Activated CD4-positive, alpha-beta T cell treated with anti-CD3 and anti-CD28 coated beads, Interleukin-2, Interleukin-4, amounts not matched to agents 100 ng/mL and 50 ng/mL, durations not matched to agents 16 hours and 8 hours (primary cell): ENCODE measurements at places on chromosomes 4 and X.
A peak's percentile ranks its signal among the peaks of the same experiment; 100 is the strongest.

DNA sequence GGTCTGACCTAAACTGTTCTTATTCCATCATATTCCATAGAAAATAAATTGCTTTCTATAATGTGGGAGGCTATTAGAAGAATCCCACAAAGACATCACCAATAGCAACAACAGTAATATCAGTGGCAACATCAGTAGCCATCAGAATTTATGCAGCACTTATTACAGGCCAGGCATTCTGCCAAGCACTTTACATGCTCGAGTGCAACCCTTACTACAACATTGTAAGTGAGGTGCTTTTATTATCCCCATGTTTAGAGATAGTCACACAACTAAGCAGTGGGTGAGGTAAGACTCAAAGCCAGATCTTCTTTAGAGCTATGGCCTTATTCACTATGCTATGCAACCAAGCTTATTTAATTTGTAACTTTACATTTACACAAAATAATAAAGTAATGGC lies 317.1 kb upstream of the BMP3 start:
- no peak for DNase-seq

DNA sequence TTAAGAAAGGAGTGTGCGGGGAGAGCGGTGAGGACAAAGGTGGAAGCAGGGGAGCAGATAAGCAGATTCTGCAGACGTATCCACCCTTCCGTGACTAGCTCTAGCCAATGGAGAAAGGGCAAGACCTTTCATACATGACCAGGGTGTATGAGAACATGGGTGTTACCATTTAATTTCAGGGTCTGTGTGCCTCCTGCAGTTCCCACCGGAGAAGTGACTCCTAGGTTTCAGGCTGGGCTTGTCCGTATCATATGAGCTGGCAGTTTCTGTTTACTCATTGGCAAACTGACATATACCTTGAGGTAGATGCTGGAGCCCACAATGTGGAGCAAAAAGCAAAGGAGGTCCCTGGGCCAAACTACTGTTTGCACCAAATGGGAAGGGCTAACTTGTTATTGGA lies 6.8 kb downstream of the RBM47 start:
- peak; percentile 72 for DNase-seq

DNA sequence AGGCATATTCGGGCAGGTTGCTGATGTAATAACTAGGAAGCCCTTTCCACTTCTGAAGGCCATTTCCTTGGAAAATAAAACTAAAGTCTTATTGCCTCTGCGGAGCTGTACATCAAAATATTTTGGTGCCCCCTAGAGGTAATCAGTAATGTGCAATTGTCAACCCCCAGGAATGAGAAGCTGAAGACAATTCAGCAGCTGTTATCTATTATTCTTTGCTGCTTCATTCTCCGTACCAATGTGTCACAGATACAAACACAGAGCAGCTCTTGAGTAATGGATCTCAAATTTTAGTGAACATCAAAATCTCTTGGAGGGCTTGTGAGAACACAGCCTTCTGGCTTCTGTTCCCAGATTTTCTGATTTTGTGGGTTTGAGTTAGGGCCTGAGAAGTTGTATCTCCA lies 3.5 kb upstream of the SLIT2 start:
- peak; percentile 32 for DNase-seq

DNA sequence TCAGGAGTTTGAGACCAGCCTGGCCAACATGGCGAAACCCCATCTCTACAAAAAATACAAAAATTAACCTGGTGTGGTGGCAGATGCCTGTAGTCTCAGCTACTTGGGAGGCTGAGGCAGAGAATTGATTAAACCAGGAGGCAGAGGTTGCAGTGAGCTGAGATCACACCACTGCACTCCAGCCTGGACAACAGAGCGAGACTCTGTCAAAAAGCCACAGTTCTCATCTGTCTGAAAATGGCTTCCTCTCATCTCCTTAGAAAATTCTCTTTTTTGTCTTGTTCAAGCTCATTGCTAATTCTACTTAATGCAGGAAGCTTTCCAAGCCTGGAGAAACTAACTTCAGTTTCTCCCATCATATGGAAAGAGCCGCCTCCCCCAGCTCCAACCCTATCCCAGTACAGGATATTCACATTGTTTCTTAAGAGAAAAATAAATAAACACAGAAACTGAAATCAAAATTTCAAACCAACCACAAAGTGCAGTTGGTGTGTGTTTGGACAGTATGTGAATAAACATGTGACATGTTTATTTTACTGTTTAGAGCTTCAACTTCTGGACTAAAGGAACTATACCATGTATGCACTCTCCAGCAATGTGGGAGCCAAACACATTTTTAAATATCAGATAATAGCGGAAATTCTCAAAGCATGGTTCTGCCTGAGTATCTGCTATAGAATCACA lies 55.0 kb upstream of the GAB1 start:
- no peak for DNase-seq

- DNase-seq = no peak
Observed at GRCh38 chrX:70292788-70293187, 2.9 kb downstream of the KIF4A start.

GRCh38 chr4:875818-876423 lies 50.0 kb upstream of the CPLX1 start:
- no peak for DNase-seq

GRCh38 chr4:121654738-121655137 lies 42.0 kb downstream of the ANXA5 start:
- DNase-seq = no peak

GRCh38 chr4:121741751-121742150 lies 23.2 kb downstream of the SMIM43 start:
- DNase-seq = no peak

- DNase-seq = no peak
Observed at GRCh38 chr4:20832826-20833225, 132.6 kb downstream of the PACRGL start.

- no peak for DNase-seq
Observed at GRCh38 chrX:115696039-115696438, 135.1 kb downstream of the PLS3 start.

GRCh38 chrX:154370300-154371016 lies 4.0 kb downstream of the FLNA start:
- no peak for DNase-seq

GRCh38 chrX:129617420-129617819 lies 37.3 kb downstream of the APLN start:
- DNase-seq = no peak

DNA sequence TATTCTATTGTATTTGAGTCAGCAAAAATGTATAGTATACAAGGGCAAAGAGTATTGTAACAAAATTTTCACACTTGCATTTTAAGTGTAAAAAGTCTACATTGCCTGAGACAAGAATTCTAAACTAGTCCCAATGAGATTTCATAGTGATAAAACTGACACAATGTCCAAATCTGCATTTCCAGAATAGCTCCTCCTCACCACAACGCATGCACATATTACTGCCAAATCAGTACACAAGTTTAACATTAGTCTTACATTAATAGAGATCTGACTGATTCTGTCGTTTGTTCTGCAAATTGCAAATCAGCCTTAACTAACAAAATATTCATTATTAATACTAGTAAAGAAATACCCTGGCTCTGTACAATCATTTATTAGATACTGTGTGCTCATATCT lies 222.2 kb upstream of the NEIL3 start:
- DNase-seq = no peak

- DNase-seq = no peak
Observed at GRCh38 chr4:173398779-173399415, at the start of gene SCRG1. TSS of gene SCRG1 (minus strand) at chr4:173399116. CDS start at chr4:173391414, 7,702 bp downstream.

- no peak for DNase-seq
Observed at GRCh38 chr4:141077611-141078225, 55.6 kb downstream of the RNF150 start.

DNA sequence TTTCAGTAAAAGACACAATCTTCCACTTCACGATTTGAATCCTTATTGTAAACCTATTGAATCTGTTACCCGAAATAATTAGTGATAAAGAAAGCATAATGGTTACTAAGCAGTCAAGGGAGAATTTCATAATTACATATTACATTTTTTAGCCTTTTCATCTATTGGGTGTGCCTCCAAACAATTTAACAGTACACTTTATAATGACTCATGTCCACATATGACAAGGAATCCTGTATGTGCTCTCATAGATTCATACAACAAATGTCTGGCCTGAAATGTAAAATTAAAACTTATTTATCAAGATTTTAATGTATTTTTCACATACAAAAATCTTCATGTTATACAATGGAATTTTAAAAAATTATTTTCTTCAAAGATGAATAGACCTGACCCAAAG lies 39.4 kb downstream of the PPP3CA start:
- DNase-seq = no peak

GRCh38 chr4:83732114-83732635 lies 196.3 kb downstream of the GPAT3 start:
- DNase-seq = no peak

- no peak for DNase-seq
Observed at GRCh38 chr4:104971462-104971861, 175.2 kb upstream of the TET2 start.

- no peak for DNase-seq
Observed at GRCh38 chr4:181752516-181752915, 490.7 kb upstream of the TENM3 start.

GRCh38 chr4:115850799-115851509 lies 737.5 kb upstream of the NDST4 start:
- no peak for DNase-seq

- DNase-seq = no peak
Observed at GRCh38 chr4:3462321-3462789, 751 bp upstream of the DOK7 start.

- no peak for DNase-seq
Observed at GRCh38 chrX:96692890-96693289, 8.2 kb downstream of the DIAPH2 start.

GRCh38 chr4:39820186-39820585 lies 122.2 kb downstream of the UBE2K start:
- DNase-seq = no peak

- no peak for DNase-seq
Observed at GRCh38 chr4:94305466-94306225, 37.0 kb downstream of the HPGDS start.

GRCh38 chr4:138393886-138394610 lies 151.9 kb upstream of the SLC7A11 start:
- no peak for DNase-seq

DNA sequence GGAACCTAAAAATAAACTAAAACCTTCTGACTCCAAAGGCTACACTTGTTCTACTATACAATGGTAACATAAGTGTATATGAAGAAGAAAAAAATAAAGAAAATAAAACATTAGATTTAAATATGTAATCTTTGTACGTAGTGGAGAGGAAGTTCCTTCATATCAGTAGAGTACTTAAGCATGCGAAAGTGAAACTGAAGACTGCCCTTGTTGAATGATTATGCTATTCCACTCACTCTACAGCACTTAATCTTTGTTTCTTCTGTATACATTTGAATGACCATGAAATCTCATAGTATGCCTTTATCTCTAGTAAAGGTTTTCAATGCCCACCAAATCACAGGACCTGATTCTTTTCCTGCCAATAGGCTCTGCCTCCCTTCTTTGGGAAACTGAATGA lies 78.9 kb downstream of the NDST3 start:
- no peak for DNase-seq

DNA sequence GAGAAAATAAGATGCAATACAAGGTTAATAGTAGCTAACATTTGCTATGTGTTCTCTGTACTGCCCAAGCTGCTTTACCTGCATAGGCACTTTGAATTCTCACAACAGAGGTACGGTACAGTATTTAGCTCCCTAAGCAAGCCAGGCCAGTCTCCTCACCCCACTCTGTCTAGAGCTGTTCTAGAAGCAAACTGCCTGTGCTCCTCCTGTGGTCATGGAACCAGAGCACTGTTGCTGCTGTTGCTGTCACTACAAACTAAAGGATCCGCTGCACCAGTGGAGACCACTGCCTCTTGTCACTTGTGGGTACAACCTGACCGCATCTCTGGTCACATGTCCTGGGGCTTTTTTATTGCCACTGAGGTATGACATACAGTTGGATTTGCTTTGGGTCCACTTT lies 19.6 kb downstream of the ZNF330 start:
- DNase-seq = no peak

DNA sequence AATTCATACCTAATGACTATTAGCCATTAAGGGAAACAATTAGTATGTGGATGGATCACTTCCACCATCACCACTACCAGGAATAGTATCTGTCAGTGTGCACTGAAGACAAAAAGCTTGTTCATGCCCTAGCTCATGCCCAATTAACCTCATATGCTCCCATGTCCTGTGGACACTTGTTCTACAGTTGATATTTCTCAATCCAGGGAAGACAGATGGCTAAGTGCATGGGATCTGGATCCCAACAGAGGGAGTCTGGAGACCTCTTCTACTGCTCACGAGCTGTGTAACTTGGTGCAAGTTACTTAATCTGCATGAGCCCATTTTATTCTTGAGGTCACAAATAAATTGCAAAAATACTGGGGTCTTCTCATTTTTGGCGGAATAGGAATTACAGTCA lies 23.7 kb downstream of the AMOT start:
- no peak for DNase-seq

DNA sequence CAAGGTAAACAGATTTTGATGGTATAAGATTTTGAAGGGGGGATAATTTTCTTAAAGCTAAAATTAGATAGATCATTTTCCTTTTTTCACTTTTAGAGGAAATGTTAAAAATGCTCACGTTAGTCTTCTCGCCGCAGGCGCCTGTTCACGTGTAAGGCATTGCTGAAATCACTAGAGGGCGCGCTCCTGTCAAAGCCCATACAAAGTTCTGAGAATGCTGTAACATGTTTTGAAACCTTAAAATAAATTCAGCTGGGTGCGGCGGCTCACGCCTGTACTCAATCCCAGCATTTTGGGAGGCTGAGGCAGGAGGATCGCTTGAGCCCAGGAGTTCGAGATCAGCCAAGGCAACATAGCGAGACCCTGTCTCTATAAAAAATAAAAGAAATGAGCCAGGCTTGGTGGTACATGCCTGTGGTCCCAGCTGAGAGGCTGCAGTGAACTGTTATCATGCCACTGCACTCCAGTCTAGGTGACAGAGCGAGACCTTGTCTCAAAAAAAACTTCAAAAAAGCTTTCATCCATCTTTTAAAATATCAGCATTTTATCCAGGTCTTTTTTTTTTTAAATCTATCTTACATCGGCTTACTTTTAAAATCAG lies 138.0 kb downstream of the RBMX2 start:
- DNase-seq = peak; percentile 46

GRCh38 chr4:3829956-3830773 lies 64.0 kb downstream of the ADRA2C start:
- DNase-seq = no peak

DNA sequence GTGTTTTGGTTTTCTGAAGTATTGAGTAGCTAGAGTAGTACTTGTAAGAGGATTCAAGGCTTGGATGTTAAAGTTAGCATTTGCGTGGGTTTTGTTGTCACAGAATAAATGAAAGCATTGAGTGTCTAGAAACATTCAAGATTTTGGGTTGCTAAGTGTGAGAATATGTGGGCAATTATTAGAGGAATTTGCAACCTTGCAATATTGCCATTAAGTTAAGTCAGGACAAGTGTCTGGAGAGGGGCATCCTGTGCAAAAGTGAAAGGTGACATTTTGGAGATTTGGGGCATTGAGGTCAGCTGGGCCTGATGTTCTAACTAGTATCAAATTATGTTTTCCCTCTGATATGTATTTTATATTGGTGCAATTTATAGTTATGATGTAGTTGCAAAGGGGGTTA lies 533.9 kb upstream of the GRID2 start:
- no peak for DNase-seq
